CD4-positive, alpha-beta memory T cell (primary cell): ENCODE measurements at places on chromosomes 6 and 20. TPM values are rescaled to one million over a fixed set of nuclear protein-coding genes. Genes with fewer than 3 reads are reported as not detected.

GRCh38 chr6:17780061-17780460, 73.3 kb upstream of the NUP153 start:
- DNase-seq: no peak

DNA sequence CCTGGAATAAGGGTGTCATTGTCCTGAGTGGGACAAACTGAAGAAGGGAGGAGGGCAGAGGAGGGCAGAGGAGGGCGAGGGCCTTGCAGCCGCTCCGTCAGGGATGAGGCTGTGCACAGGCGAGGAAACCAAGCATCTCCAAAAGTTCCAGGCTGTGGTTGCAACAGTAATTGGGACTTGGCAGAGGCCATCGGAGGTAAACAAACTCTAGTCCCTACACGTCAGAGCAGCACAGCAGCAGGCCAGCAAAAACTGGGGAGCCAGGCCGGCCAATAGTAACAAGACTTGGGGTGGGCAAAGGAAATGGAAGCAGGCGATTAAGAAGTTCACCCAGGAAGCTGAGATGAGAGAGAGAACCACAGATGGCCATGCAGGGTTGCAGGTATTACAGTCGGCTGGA, 142.8 kb downstream of the SMOC2 start:
- DNase-seq: no peak

- DNase-seq: no peak
These were observed 174.7 kb downstream of the PREX1 start for GRCh38 chr20:48652961-48653705.

BPI gene
- total RNA-seq: not detected

DNA sequence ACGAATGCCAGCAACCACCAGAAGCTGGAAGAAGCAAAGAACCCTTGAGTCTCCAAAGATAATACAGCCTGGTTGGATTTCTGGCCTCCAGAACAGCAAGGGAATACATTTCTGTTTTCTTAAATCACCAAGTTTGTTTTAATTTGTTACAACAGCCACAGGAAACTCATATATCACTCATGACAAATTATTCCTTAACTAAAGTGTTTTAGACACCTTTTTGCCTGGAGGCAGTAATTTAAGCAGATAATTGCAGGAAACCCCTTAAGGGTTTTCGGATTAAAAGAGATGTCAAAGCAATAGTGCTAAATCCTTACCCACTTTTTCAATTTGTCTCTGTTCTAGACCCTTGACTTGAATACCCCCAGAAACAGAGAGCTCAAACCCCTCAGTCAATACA, 1050.0 kb downstream of the EPHA7 start:
- DNase-seq: no peak

EPPIN gene
- total RNA-seq: not detected

- DNase-seq: no peak
These were observed 91.9 kb downstream of the PLCB4 start for GRCh38 chr20:9160757-9161156.
